Dermis microvascular lymphatic vessel endothelial cell (primary cell): ENCODE measurements at places on chromosomes 3 and 15. TPM values are rescaled to one million over a fixed set of nuclear protein-coding genes. Genes with fewer than 3 reads are reported as not detected.

Gene CLDN18
- not detected in 2 replicates for total RNA-seq

Gene TMC3
- total RNA-seq = not detected in 2 replicates

Gene SLC12A1
- not detected in 2 replicates for total RNA-seq

Gene PDZRN3
- total RNA-seq = under 0.01 and 0.13 TPM in 2 replicates

Gene ECE2
- not detected in 2 replicates for total RNA-seq

Gene IRAK2
- total RNA-seq = 60.3 and 65.1 TPM in 2 replicates

Gene CKMT1A
- not detected in 2 replicates for total RNA-seq

Gene TRIM59
- 12.5 and 19.4 TPM in 2 replicates for total RNA-seq

Gene SPINK8
- not detected in 2 replicates for total RNA-seq

Gene ATP13A5
- total RNA-seq = not detected in 2 replicates

Gene TLR9
- total RNA-seq = not detected in 2 replicates

Gene CX3CR1
- not detected in 2 replicates for total RNA-seq

Gene AEN
- 42.7 and 46.8 TPM in 2 replicates for total RNA-seq

Gene PARP3
- 5.6 and 6.7 TPM in 2 replicates for total RNA-seq

Gene GOLGA8Q
- 0.13 TPM in 2 replicates for total RNA-seq

Gene CA12
- total RNA-seq = 0.13 and 0.38 TPM in 2 replicates

Gene SCAMP5
- total RNA-seq = 13.1 and 18.1 TPM in 2 replicates
